ENCODE measurements at places on chromosomes 6 and 20. TPM values are rescaled to one million over a fixed set of nuclear protein-coding genes. Genes with fewer than 3 reads are reported as not detected.

- DNase-seq, result no peak
Observed at GRCh38 chr6:154920495-154921200, 74.5 kb upstream of the TIAM2 start.

DNA sequence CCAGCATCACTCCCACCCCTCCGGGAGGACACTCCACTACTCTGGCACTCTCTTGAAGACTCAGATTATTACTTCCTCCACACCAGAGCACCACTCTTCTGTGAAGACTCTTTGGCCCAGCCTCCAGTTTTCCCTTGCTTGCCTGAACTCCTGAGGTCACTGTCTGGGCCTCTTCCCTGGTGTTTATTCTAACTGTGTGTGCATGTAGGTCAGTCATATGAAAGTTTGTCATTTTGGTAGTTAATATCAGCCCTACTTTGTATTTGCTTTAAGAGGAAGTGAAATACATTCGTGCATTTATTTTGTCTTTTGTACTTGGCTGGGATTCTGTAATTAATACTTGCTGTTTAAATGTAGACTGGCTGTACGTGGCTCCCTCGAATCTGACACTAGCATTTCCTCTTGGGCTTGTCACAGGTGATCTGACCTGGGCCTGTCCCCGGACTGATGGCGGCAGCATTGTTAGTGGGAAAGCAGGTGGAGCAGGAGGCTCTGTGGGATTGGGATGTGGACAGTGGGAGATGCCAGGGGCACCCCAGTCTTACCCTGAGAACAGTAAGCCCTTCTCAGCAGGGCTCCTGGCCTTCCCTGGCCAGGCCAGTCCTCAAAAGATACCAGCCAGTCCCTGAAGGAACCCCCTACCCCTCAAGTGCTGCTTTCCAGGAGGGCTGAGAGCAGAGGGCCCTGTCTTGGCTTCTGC, 350.5 kb downstream of the CDC5L start:
- DNase-seq, result no peak

- DNase-seq, result no peak
Observed at GRCh38 chr6:33683051-33683571, 28.4 kb downstream of the UQCC2 start.

DNA sequence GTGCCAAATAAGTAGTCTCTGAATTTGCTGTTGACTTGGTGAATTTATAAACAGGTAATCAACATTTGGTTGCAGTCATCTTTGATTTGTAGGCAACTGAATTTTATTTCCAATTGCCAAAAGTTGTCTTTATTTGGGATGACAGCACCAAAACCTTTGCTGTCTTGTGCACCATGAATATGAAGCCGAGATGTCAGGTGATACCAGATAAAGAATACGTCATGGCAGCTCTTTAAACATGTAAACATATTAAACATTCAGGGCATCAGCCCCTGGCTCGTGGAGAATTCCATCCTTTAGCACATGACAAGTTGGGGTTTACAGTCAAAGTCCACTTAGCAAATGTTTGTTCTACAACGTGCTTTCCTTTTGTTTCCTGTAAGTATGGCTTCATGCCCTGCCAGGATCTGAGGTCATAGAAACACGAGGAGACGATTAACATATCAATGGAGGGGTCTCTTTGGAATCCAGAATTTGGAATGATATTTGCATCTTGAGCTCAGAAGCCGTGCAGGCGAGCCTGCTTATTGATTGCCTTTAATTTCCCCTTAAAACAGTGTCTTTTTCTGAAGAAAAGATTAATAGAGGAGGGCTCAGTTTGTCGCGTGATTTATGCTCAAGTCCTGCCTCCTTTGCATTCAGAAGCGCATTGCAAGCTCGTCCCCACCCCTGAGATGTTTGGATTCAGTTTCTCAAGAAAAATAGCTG, 170.2 kb upstream of the ZNF217 start:
- DNase-seq, result peak; percentile 46

DNA sequence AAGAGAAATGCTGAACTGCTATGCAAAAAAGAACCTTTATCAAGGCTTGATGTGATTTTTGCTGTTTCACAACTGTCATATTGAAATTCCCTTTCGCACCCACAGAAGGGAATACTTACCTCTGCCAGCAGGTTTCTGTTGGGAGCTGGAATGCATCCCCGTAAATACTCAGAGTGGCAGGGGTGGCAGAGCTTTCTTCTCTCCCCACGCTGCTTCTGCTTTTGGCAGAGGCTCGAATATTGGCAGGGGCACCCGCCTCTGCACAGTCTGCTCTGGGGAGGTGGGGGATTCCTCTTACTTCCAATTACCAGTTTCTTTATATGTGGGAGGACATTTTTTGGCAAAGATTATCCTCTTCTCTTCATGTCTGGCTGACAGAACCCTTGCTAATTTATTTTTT, 28.4 kb downstream of the TMEM200A start:
- no peak for DNase-seq

GRCh38 chr20:63101781-63102720, 95.3 kb upstream of the BHLHE23 start:
- DNase-seq, result peak; percentile 10

DNA sequence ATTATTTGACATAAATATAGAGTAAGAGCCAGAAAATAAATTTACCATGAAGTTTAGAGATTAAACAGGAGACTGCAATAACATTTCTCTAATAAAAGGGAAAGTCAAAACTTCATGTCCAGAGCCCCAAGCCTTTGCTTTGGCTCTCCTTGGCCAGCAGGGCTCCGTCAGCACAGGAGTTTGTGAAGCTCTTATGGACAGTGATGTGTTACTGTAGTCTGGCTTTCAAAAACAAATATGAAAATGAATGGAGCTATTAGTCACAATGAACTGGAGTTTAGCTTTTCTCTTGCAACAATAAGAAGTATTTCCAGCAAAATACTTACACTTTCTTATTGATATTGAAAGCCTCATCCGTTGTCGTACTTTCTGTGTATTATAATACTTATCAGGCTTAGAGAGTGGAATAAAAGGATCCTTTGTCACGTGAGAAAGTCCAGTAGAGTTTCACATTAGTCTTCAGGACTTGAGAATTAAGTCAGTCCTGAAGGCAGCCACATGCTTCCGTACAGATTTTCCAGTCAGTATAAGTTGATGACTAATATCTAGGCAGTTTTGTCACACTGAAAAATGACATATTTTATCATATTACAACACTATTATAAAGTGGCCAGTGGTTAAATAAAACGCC, 117.0 kb upstream of the PRL start:
- DNase-seq, result no peak

DNA sequence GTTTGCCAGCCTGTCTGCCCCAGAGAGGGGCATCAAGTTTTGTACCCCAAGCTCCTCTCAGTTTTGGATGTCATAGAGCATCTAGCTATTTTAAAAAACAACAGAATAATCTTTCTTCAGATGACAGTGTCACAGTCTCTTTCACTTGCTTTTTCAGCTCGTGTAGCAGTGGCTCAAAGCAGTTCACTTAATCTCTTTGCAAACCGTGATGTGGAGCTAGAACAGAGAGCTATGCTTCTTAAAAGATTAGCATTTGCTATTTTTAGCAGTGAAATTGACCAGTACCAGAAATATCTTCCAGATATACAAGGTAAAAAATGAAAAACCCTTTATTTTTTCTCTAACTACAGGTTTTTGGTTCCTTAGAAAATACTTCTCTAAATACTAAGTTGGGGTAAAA, 37.3 kb downstream of the PGM3 start:
- DNase-seq, result no peak

GRCh38 chr20:51444467-51444866, 98.1 kb downstream of the NFATC2 start:
- DNase-seq, result no peak

- no peak for DNase-seq
Observed at GRCh38 chr20:49511788-49512525, 29.5 kb upstream of the KCNB1 start.

GRCh38 chr20:57410398-57410920, 19.3 kb downstream of the RBM38 start:
- no peak for DNase-seq

DNA sequence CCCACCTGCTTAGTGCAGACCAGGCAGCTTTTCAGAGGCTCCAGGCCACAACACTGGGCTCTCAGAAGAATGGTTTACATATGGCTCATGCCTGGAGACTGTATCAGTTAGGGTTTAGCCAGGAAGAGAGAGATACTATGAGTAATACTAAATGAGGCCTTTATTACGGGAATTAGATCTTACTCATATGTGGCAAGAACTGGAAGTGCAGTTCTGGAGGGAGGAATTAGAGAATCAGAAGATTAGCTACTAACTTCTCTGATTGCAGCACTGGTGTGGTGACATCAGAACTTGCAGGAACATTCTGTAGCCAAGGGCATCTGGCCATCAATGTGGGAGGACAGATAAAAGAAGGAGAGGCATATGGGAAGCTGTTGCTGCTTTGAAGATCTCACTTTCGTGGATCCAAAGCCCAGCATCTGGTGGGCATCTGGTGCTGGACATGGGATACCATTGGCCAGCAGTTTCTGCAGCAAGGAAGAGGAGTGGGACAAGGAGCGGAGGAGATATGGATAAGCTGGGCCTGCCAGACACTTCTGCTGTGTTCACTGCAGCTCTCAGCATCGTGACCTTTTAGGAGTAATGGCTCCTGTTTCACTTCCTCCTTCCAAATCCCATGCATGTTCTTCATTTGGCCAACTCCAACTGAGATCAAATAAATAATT, 248.5 kb downstream of the BTBD3 start:
- no peak for DNase-seq

- no peak for DNase-seq
Observed at GRCh38 chr6:72783035-72783434, 161.2 kb downstream of the KCNQ5 start.

- no peak for DNase-seq
Observed at GRCh38 chr20:25323496-25324246, 67.0 kb downstream of the ABHD12 start.

- DNase-seq, result no peak
Observed at GRCh38 chr20:8082025-8082424, 50.0 kb upstream of the PLCB1 start.

DNA sequence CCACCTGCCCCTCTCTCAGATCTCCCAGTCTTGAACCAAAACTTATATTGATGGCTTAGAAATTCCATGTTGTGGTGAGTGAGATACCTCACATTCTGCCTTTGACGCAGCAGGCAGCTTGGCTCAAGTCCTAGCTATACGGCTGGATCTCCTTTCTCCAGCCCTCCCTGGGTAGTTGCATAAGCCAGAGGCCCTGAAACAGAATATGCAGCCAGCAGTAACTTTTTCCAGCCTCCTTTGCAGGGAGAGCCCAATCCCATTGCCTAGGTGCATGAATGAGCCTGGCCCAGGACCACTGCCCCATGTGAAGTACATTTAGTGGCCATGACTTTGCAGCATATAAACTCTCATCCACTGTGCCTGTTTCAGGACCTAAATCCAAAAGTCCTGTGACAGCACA, 202.2 kb upstream of the CDYL start:
- DNase-seq, result no peak

GRCh38 chr6:139172151-139172550, 37.3 kb downstream of the HECA start:
- DNase-seq, result no peak

The PAX1 gene
- not detected for polyA plus RNA-seq

The OVOL2 gene
- polyA plus RNA-seq, result not detected

The MAN1A1 gene
- polyA plus RNA-seq, result 2.6 TPM

The SYTL3 gene
- 0.46 TPM for polyA plus RNA-seq

The IL17A gene
- polyA plus RNA-seq, result not detected

The MAP3K5 gene
- polyA plus RNA-seq, result 1.5 TPM

The TRIM40 gene
- not detected for polyA plus RNA-seq

The LSM14B gene
- 37.0 TPM for polyA plus RNA-seq

Data from endothelial cell of umbilical vein (primary cell).